Activated naive CD4-positive, alpha-beta T cell treated with Interleukin-2 at 50 U/mL for 16 hours (primary cell): ENCODE measurements at places on chromosomes 1 and 21.

DNA sequence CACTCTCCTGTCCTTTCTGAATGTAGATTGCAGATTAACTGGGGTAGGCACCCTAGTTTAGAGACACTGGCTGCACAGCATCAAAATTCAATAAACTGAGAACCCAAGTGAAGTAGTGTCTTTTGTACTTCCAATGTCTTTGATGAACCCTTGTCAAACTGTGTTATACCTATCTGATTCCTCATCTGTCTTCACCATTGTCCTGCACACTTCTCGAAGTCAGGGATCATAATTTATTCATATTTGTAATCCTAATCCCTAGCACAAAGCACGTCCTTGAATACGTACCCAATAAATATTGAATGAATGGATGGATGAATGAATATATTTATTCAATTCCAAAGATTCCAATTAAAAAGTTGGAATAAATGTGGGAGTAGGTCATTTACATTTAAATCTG lies 256.6 kb upstream of the PTBP2 start:
- DNase-seq = no peak

DNA sequence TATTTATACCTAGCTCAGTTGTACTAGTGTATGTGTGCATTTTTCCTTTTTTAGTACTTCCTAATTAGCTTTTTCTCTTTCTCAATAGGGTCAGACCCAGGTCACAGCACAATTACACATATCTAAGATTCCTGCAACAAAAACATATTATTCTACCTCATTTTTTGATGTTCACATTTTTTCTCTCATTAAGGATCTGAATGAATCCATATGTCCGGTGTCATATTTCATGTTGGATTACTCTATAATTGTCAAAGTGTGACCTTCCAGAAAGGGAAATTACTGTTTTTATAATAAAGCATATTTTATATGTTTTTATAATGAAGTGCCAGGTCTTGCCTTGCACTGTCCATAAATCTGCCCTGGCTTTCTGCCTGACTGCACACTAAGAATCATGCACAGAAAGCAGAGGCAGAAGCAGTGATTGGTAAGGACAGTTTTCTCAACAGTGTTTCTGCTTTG lies 143.7 kb downstream of the KCNT2 start:
- no peak for DNase-seq

DNA sequence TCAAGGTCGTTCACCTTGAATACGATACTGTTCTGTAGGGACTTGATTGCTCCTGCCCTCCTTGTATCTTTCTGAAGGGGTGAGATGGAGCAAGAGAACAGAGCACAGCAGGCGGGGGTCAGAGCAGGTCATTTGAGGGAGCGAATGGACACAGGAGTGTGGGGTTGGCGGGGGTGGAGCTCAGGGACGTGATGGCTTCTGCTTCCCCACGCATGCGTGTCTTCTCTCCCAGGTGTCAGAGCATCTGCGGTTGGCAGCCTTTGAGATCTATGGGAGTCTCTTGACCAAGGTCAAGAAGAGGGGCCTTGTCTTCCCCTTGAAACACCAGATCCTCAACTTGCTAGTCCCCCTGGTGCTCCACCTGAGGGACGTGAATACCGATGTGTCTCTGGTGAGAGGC lies 63.9 kb downstream of the INAVA start:
- no peak for DNase-seq

DNA sequence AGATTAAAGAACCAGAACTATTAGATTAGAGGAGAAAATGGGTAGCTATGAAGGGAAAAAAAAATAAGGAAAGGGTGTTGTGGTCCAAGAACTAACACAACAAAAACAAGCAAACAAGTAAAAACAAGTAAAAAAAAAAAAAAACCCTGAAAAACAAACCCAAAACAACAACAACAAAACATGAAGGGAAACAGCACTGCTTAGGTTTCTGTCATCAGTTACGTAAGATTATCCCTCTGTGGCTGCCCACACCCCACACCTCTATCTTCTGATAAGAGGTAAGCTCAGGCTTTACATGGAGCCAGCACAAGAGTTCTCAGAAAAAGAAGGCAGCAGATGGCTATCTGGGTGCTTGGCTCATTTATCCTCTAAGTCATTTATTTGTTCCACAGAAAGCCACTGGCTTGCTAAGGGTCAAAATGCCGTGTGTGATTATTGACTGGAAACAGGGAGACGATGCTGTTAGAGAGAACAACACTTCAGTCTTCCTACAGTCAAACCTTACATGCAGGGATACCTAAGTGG lies 57.5 kb downstream of the KIAA0319L start:
- DNase-seq = peak; percentile 35

- no peak for DNase-seq
Measured at GRCh38 chr1:101410048-101410878, 173.4 kb downstream of the S1PR1 start.
